ENCODE measurements at places on chromosomes 12 and 14.

DNA sequence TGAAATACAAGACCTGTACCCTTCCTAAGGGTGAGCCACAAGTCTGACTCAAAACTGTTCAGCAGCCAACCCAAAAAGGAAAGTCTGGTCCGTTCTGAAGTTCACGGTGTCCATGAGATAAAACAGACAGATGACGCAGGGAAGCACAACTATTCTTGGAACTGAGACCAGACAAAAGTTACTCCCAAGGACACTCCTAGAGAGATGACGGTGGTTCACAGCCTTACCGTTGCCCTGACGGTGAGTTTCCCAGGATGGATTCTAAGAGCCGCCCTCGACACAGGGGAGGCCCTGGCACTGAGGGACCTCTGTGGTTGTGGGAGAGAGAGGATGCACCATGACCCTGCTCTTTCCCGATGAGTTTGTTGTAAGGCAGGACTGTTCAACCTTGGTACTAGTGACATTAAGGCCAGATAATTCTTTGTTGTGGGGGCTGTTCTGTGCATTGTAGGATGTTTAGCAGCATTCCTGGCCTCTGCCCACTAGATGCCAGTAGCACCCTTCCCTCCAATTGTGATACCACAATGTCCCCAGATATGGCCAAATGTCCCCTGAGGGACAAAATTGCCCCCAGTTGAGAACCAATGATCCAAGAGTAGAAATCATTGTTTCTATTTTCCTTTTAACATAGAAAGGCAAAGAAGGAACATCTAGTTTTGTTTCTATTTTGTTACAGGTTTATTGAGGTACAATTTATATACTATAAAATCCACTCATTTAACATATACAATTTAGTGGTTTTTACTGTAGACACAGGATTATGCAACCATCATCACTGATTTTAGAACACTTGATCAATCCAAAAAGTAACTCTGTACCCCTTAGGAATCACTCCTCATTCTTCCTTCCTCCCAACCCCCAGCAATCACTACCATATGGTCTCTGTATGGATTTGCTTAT is 23.0 kb downstream of the OR10P1 start:
- no peak for DNase-seq

DNA sequence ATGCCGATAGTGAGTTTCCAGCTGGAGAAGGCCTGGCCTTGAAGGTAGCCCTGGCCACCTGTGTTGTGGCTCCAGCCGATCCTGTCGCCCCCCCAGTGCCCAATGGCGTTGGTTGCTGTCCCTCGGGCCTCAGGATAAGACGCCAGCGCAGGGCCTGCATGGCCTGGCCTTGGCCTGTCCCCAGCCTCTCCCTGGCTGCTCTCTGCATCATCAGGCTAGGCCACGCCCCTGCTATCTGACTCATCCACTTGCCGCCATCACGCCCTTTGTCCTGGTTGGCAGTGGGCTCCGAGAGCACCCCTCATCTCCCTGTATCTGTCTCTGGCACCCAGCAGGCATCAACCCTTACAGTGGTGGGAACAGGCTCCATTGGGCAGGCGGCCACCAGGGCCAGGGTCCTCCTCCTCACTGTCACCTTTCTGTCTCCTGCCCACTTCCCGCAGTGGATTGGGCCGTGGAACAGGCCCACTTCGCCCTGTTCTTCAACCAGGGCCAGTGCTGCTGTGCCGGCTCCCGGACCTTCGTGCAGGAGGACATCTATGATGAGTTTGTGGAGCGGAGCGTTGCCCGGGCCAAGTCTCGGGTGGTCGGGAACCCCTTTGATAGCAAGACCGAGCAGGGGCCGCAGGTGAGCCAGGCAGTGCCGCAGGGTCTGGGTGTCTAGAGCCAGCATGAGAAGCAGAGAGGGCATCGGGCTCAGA is 25.6 kb downstream of the ALDH2 start:
- DNase-seq, result peak; percentile 69

DNA sequence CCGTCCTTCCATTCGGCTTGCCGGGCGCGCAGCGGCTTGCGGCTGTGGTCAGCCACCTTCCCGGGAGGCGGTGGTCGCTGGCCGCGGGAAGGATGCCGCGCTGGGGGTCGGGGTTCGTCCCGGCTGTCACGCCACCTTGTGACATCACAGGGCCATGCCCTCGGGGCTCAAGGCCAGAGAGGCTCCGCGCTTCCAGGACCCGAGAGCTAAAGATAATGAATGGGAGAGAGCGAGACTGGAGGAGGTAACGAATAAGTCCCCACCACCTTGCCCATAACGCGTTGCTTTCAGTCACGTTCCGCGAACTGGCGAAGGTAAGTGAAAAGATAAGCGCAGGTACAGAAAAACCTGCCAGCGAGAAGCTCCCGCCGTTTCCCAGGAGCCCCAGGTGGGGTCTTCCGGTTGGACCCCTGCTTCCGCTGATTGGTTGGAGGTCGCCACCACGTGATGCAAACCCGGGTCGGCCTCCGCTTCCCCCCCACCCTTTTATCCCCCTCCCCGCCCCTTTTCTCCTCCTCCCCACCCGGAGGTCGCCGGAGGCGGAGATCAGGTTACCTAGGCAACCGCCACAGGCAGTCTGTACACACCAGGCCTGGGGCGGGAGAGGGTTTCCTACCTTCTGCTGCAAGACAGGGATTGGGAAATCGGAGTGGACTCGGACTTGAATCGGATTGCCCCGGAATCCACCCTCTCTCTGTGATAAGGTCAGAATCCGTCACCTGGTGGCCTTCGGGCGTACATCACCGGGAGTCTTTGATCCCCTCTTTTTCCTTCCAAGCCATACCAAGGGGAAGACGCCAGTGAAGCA is at the start of gene LRRC9:
Gene LRRC9, plus strand, starts transcription at position 575 of the 808 bp plus-strand sequence.
- DNase-seq, result peak; percentile 11

DNA sequence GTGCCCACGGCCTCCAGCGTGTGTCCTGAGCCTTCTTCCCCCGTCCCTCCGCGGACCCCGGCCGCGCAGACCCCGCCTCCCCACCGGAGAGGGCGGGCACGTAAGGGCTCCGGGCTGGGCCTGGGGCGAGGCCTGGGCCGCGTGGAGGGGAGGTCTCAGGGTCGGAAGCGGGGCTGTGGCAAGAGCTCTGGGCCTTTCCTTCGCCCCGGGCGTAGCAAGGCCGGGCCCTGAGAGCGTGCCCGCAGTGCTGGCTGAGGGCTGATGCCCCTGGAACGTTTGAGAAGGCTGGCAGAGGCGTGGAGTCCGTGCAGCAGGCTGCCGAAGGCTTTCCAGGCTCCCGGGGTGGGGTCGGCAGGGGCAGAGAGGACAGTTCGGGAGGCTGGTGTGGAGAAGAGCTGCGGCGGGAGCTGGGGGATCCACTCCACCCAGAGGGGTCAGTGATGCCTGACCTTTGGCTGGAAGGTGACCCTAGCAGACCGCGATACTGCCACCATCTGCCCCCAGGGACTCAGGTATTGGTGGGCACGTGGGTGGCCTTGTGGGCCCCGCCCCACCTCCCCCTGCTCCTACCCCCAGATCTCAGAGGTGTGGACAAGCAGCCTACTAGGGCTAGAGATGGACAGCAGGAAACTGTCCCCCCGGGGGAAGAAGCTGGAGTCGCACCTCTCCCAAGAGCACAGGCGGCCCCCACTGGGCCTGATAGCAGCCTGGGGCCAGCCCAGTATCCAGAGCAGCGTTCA is 558 bp downstream of the TEX22 start:
- no peak for DNase-seq

GRCh38 chr12:84484798-84485197 is 427.8 kb downstream of the SLC6A15 start:
- no peak for DNase-seq

DNA sequence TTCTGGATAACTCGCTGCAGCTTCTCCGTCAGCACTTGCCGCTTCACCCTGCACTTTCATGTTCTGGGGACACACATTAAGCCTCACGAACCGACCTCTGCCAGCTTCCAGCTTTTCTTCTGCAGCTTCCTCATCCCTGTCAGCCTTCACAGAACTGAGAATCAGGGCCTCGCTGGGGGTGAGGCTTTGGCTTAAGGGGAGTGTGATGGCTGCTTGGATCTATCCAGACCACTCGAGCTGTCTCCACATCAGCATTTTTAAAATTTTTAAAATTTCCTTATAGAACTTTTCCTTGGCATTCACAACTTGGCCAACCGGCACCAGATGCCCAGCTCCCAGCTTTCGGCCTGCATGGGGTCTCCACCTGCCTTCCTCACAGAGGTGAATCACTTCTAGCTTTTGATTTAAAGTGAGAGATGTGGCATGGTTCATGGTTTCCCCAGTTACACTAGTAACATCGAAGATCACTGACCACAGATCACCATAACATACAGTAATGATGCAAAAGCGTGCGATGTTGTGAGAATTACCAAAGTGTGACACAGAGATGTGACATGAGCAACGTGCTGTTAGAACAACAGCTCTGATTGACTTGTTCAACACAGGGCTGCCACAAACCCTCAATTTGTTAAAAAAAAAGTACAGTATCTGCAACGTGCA is 139.1 kb upstream of the C14orf180 start:
- no peak for DNase-seq

DNA sequence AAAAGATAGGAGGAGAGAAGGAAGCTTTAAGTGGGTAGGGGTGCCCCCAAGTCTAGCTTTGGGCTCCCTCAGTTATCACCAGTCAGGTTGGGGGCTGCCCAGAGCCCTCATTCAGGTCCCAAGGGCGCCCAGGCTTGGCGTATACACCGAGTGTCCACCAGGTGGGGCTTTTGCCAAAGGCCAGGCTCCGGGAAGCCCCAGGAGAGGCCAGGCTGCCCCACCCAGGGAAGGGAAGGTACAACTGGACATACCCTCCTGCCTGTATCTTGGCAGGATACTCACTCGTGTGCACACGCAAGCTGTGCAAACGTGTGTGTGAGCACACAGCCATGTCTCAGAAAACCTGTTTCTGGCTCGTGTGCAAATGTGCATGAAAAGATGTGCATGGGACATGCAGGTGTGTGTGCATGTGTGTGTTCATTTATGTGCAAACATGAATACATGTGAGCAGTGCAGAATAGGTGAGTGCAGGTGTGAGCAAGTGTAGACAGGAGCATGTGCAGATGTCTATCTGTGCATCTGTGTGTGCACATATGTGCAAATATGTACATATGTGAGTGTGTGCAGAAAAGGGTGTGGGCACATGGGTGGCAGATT is 103.9 kb upstream of the MYL2 start:
- peak; percentile 34 for DNase-seq

DNA sequence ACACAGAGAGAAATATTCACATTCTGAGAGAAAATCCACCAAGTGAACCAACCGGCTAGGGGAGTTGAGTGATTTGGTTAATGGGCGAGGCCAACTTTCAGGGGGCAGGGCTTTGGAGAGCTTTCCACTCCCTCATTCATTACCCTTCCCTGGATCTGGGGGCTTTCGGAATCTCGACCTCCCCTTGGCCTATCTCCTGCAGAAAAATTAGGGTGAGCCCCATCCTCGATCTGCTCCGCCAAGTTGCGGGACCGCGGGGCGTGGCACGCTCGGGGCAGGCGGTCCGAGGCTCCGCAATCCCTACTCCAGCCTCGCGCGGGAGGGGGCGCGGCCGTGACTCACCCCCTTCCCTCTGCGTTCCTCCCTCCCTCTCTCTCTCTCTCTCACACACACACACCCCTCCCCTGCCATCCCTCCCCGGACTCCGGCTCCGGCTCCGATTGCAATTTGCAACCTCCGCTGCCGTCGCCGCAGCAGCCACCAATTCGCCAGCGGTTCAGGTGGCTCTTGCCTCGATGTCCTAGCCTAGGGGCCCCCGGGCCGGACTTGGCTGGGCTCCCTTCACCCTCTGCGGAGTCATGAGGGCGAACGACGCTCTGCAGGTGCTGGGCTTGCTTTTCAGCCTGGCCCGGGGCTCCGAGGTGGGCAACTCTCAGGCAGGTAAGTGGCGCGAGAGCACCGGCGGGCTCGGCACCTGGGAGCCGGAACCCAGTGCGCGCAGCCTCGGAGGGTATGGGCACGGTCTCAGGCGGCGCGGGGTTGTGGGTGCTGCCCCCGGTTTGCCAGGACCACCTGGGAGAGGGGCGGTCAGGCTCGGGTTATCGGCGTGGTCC is at the start of gene ERBB3:
Gene ERBB3, plus strand, starts transcription at position 443 of the 833 bp plus-strand sequence. Its CDS starts 136 bp downstream, at position 579.
- peak; percentile 86 for DNase-seq

DNA sequence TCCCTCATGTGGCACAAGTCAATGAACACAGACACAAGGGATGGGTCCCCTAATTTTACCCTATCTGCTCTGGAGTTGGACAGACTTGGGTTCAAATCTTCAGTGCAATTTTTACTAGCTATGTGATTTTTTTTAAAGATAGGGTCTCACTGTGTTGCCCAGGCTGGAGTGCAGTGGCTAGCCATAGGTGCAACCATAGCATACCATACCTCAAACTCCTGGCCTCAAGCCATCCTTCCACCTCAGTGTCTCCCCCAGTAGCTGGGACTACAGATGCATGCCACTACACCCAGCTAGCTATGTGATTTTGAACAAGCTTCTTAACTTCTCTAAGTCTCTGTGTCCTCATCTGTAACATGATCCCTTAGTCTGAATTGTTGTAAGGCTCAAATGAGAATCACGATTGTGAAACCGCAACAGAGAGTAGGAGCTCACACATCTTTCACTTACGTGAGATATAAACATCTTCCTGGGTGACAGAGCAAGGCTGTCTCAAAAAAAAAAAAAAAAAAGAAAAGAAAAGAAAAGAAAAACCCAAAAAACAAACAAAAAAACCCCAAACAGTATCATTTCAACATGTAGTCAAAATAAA is 4.7 kb downstream of the CALCOCO1 start:
- no peak for DNase-seq

DNA sequence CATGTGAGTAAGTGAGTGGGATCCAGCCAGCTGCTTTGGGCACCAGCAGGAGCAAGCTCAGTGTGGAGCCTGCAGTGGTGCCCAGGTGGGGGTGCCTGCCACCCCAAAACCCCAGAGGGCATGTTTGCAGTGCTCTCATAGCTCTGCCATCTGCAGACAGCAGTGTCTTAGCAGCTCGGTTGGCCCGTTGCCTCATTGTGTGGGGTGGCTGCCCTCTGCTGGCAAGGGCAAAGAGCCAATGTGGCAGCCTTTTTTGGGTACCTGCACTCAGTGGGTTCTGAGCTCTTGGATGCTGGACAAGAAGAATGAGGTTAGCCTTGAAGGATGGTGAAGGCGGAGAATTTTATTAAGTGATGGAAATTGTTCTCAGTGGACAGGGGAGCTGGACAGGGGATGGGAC is 52.3 kb downstream of the NEUROD4 start:
- DNase-seq, result peak; percentile 63

GRCh38 chr12:68971404-68971803 is 38.4 kb upstream of the CPM start:
- no peak for DNase-seq

- peak; percentile 64 for DNase-seq
These were observed 519 bp downstream of the MORN3 start for GRCh38 chr12:121668750-121669520.

- no peak for DNase-seq
These were observed 29.3 kb upstream of the FZD10 start for GRCh38 chr12:130132831-130133511.

GRCh38 chr12:12874029-12874428 is 17.3 kb upstream of the GPRC5A start:
- DNase-seq, result no peak
